Vagina (tissue), 2 donors: ENCODE measurements at places on chromosomes 4 and X.

GRCh38 chr4:83138946-83139345 is 24.4 kb upstream of the PLAC8 start:
- no peak for DNase-seq

GRCh38 chr4:55973650-55974049 is 24.9 kb downstream of the CEP135 start:
- no peak for DNase-seq

DNA sequence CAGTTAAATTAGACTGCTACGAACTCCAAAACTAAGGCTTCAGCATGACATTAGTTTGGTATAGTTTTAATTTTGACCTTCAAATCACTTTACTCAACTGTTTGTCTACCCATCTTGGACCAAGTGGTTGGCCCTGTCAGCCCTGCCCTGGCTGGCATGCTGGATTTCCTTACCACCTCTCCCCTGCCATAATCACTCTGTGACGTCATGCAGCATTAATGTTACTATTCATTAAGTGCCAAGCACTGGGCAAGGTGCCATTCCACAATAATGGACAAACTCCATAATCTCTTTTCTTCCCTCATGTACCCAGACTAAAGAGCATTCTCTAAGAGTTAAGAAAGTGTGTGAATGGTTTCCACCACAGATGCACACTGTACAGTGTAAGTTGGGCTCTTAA is 277.0 kb upstream of the INTU start:
- DNase-seq, result no peak

DNA sequence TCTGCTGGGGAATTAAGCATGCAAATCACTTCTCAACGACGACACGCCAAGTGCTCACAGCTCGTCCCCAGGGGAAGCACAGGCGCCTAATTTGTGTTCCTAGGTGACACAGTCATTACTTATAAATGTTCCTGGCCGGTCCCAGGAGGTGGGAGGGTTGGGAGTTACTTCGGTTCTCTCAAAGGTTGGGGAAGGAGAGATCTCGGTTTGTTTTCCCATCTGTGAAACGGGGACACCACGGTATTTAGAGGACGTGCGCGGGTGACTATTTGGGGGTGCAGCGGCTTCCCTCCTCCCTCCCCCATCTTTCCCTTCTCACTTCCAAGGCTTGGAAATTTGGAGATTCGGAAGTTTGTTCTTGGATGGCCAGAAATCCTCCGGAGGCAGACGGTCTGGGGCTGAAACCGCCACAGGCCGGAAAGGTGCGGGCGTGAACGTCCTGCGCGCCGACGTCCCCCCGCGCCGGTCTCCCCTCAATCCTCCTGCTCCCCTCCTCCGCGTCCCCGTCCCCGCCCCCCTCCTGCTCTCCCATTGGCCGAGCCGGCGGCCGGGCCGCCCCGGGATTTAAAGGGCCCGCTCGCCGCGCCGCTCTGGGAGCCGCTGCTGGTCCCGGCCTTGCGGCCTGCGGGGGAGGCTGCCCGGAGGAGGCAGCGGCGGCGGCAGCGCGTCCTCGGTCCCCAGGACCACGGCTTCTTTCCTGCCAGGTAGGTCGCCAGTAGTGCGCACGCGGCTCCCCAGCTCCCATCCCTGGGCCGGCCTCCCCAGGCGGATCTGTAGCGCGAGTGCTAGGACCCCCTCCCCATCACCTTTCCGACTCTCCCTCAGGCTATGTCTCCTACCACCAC is at the start of gene PORCN:
PORCN (plus strand) TSS at position 593 of the 845 bp plus-strand sequence. CDS start 829 bp downstream, outside the sequence.
- DNase-seq, result no peak

DNA sequence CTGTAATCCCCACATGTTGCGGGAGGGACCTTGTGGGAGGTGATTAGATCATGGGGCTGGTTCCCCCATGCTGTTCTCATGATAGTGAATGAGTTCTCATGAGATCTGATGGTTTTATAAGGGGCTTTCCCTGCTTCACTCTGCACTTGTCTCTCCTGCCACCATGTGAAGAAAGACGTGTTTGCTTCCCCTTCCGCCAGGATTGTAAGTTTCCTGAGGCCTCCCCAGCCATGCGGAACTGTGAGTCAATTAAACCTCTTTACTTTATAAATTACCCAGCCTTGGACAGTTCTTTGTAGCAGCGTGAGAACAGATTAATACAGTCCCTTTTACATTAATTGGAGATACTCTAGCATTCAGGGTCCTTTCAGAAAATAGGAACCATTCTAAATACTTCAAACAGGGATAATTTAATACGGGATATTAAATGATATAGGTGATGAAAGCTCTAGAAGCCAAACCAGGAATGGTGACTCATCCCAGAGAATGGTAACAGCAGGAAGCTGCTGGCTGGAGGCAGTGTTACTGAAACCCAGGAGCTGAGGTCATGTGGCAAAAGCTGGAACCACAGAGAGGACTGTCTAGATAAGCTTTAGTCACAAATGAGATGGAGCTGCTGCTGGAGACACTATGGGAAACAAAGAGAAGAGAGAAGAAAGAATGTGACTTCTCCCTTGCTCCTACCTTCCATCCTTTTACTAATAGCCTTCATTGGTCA is 57.3 kb downstream of the GSTCD start:
- no peak for DNase-seq

DNA sequence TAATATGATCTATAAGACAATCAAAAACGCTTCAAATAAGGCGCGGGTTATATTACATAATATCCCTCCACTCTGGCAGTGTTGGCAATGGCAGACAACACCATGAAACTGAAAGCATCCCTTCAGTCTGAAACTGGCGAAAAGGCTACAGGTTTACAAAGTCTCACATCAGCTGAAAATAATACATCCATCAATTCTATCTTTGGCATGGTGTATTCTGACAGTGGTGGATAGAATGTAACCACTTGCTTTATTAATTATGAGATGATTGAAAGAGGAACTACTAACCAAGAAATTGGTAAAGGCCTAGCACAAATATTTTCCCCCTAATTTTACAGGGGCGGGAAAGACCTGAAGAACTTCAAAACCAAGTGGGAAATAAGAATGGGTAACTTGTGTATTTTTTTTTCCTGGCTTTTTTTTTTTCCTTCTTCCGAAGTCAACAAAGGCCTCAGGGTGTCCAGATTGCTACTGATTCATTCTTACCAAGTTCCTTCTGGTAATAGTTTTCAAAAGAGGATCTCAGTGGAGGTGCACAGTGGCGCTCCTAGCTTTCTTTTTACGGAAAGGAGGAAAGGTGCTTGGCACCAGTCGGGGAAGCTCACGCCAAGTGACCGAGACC is 728 bp downstream of the UBA6 start:
- no peak for DNase-seq

DNA sequence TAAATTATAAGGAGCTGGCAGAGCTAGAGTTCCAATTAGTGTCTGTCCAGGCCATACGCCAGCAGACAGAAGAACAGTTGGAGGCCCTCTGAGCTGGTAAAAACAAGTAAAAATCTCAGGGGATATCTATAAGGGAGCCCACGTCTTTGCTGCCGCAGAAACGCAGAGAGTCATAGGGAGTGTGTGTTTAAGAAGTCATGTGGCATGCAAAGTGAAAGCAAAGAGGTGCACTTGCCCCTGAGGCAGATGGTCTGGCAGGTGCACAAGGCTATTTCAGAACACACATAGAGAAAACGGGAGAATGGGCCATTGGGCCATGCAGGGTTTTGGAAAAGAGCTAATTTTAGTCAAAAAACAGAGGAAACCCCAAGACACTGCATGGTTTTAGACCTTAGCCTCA is 92.7 kb downstream of the NAP1L3 start:
- no peak for DNase-seq

GRCh38 chrX:24647257-24648058 is at the start of gene PCYT1B:
PCYT1B (minus strand) TSS chrX:24647347; CDS start chrX:24647105, 242 bp downstream.
- no peak for DNase-seq

DNA sequence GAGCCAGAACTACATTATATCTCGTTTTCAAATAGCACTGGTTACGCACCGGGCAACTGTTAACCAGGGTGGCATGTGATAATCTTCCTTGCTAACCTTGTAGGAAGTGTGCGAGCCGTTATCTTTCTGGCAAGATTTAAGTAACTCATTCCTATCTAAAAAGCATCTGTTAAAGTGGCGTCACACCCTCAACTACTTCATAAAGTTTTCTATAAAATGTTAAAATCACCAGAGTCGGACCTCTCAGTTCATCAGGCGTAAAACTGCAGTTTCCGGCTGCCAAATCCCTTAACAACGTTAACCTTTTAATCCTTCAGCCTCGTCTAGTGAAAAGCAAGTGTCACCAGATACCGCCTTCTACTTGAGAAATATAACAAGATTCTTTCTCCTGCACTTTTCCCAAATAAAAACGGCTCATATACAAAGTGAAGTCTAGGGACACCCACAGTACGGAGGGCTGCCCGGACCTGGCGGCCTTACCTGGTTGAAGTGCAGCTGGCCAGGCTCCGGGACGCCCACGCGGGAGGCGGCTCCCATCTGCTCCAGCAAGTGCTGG is 1.2 kb downstream of the SLC39A8 start:
- DNase-seq, result no peak

DNA sequence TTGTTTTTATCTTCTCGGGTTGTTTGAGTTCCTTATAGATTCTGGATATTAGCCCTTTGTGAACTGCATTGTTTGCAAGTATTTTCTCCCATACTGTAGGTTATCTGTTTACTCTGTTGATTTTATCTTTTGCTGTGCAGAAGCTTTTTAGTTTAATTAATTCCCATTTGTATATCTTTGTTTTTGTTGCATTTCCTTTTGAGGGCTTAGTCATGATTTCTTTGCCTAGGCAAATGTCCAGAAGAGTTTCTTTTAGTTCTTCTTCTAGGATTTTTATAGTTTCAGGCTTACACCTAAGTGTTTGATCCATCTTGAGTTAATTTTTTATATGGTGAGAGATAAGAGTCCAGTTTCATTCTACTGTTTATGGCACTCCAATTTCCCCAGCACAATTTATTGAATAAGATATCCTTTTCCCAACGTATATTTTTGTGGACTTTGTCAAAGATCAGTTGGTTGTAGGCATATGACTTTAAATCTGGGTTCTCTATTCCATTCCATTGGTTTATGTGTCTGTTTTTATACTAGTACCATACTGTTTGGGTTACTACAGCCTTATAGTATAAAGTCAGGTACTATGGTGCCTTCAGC is 54.3 kb downstream of the EGF start:
- DNase-seq, result no peak

- no peak for DNase-seq
Observed at GRCh38 chr4:100569196-100569595, 51.4 kb upstream of the EMCN start.

DNA sequence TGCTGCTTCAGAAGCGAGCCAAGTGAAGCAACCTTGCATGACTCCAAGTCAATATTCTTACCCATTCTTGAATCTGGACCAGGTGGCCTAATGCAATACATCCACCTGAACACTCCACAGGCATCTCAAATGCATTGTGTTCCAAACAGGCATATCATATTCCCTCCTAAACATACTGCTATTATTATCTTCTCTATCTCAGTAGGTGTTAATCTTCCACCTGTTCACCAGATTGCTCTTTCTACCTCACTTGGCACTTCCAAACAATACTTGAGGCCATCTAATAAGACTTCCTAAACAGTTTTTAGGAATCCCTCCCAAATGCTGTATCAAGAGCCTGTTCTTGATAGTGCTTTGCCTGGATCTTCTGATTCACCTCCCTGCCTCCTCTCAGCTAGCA is 90.7 kb downstream of the GPRIN3 start:
- no peak for DNase-seq

- DNase-seq, result no peak
Observed at GRCh38 chr4:31234494-31234893, 514.3 kb downstream of the PCDH7 start.

- DNase-seq, result no peak
Observed at GRCh38 chrX:55787063-55787462, 69.5 kb downstream of the RRAGB start.

GRCh38 chrX:65607070-65607742 is 60.2 kb upstream of the MSN start:
- DNase-seq, result no peak

DNA sequence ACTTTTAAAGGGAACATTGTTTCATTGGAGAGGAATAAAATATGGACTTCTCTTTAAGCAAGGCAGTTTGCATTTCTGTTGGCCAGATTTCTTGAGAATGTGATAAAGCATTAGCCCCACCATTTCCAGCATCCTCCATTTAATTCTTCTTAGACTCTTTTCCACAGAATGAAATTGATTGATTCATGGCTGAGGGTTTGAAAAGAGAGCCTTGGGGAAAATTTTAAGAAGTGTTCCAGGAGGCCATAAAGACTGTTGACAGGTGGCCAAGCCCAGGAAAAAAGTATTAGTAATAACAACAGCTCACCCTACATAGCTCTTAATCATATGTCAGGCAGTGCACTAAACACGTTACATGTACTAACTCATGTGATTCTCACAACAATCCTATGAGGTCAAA is 53.4 kb downstream of the SHROOM3 start:
- no peak for DNase-seq

GRCh38 chrX:48648336-48648751 is 35.3 kb upstream of the WAS start:
- DNase-seq, result no peak

DNA sequence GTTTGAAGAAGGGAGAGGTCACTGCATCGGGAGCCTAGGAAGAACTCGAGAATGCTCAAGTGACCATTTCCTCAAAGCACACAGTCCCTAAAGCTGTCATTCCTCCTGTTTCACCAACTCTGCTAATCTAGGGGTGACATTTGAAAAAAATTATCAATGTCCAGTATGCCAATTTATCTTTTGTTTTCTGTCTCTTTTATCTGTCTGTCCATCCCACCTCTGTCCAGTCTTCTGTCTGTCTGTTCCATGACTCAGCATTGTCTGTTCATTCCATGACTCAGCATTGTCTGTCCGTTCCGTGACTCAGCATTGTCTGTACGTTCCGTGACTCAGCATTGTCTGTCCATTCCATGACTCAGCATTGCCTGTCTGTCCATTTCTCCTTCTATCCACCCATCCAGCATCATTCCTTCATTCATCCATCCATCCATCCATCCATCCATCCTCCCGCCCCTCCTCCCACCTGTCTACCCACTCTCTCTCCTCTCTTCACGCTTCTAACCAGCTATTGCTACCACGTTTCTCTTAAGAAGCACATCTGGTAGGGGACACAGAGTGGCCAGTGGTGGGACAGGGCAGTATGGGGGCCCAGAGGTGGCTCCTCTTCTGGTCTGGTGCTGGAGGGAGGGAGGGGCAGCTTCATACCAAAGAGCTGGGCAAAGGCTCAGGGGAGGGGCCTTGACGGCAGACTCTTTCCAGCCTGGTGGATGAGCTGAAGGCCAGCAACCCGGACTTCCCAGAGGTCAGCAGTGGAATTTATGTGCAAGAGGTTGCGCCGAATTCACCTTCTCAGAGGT is 34.1 kb downstream of the HTRA3 start:
- no peak for DNase-seq

- no peak for DNase-seq
Observed at GRCh38 chr4:130722361-130722760, 1626.4 kb downstream of the C4orf33 start.

- no peak for DNase-seq
Observed at GRCh38 chr4:40321574-40322275, 13.4 kb upstream of the CHRNA9 start.

- no peak for DNase-seq
Observed at GRCh38 chrX:54415534-54416350, 24.5 kb upstream of the TSR2 start.
